ENCODE measurements at places on chromosomes 6 and 20.

- DNase-seq: no peak
Measured at GRCh38 chr20:50674138-50674825, 17.1 kb downstream of the RIPOR3 start.

- DNase-seq: no peak
Measured at GRCh38 chr6:67190733-67191132, 1444.3 kb upstream of the ADGRB3 start.

GRCh38 chr6:90044833-90045381 is 150.6 kb downstream of the GJA10 start:
- no peak for DNase-seq

GRCh38 chr6:168964138-168964835 is 289.4 kb downstream of the THBS2 start:
- no peak for DNase-seq

DNA sequence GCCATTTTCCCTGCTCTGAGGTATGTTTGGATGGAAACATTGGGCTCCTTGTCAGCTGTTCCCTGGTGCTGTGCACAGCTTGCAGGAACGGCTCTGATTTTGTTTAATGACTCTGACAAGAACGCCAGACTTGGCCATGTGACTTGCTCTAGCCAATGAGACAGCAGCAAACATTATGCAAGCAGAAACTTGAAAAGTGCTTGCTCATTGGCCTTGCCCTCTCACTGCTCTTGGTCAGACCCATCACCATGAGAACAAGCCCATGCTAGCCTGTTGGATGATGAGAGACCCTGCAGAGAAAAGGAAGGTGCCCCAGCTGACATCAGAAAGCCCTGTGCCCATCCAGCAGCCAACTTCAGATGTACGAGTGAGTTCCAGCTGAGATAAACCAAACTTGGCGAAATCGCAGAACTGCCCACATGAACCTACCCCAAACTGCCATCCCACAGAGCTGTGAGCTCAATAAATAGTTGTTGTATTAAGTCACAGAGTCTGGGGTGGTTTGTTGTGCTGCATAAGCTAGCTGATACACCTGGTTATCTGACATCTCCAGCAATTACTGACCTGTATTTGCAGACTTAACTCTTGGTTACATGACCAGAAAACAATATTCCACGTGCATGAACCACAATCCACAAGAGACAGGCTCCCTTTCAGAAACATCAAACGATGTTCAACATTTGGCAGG is 96.9 kb downstream of the JPH2 start:
- DNase-seq: no peak

DNA sequence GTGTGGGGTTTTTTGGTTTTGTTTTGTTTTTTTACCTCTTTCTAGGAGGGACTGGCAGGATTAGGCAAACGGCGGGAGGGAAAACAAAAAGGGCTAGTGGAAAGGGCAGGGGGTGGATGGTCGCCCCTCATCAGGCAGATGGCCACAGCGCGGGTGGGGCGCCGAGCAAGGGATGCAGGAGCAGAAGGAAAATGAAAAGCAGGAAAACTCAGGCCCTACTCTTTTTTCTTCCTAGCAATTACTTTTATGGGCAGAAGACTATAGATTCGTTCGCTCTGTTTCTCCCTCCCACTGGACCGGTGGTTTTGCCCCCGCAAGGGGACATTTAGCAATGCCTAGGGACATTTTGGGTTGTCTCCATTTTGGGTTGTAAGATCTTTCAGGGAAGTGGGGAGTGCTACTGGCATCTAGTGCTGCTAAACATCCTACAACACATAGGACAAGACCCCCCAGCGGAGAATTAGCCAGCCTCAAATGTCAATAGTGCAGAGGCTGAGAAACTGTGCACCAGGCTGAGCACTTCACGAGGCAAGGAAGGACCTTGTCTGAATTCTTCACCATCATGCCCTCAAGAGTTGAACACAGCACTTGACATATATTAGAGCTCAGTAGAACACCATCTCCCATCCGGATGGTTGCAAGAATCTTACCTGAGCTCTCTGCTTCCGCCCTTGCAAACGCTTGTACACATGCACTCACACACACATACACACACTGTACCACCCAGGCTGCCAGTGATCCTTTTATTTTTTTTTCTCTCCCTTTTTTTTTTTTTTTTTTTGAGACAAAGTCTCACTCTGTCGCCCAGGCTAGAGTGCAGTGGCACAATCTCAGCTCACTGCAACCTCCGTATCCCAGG is 4.8 kb upstream of the ZMYND8 start:
- DNase-seq: no peak

DNA sequence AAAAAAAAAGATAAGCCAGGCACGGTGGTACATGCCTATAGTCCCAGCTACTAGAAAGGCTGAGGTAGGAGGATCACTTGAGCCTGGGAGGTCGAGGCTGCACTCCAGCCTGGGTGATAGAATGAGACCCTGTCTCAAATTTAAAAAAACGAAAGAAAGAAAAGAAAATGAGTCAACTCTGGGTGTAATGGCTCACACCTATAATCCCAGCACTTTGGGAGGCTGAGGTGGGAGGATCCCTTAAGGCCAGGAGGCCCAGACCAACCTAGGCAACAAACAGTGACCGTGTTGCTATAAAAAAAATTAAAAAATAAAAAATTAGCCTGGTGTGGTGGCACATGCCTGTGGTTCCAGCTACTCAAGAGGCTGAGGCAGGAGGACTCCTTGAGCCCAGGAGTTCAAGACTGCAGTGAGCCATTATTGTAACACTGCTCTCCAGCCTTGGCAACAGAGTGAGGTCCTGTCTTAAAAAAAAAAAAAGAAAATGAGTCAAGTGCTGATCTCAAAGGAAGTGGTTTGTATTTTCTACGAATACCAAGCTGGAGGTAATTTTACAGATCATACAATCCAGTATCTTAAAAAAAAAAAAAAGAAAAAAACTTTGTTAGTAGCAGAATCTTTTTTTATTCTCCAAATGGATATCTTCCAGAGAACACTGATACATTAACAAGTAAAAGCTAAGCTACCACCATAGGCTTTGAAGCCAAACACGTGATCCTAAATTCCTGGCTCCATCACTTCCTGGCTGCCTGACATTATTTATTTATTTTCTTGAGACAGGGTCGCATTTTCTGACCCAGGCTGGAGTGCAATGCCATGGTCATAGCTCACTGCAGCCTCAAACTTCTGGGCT is 5.7 kb downstream of the COMMD7 start:
- no peak for DNase-seq

DNA sequence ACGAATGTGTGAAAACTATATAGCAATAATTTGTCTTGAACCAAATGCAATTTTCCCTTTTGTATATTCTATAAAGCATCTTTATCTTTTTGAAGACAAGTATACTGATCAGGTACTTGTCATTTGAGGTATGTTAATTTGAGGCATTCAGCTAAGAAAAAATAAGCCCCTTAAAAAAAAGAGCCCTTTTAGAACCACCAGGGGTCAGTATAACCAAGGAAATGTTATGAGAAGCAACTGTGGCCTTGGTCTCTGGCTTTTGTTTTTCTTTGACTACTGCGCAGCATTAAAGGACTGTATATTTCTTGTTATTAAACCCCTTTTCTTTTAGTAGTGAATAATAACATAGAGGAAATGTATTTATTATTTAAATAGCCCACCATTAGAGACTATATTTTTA is 43.1 kb downstream of the CD109 start:
- no peak for DNase-seq

GRCh38 chr6:1619098-1619672 is 9.5 kb downstream of the FOXC1 start:
- DNase-seq: no peak

GRCh38 chr6:98944598-98945081 is 3.1 kb downstream of the FBXL4 start:
- no peak for DNase-seq
